ENCODE measurements at places on chromosomes 1 and 21.

DNA sequence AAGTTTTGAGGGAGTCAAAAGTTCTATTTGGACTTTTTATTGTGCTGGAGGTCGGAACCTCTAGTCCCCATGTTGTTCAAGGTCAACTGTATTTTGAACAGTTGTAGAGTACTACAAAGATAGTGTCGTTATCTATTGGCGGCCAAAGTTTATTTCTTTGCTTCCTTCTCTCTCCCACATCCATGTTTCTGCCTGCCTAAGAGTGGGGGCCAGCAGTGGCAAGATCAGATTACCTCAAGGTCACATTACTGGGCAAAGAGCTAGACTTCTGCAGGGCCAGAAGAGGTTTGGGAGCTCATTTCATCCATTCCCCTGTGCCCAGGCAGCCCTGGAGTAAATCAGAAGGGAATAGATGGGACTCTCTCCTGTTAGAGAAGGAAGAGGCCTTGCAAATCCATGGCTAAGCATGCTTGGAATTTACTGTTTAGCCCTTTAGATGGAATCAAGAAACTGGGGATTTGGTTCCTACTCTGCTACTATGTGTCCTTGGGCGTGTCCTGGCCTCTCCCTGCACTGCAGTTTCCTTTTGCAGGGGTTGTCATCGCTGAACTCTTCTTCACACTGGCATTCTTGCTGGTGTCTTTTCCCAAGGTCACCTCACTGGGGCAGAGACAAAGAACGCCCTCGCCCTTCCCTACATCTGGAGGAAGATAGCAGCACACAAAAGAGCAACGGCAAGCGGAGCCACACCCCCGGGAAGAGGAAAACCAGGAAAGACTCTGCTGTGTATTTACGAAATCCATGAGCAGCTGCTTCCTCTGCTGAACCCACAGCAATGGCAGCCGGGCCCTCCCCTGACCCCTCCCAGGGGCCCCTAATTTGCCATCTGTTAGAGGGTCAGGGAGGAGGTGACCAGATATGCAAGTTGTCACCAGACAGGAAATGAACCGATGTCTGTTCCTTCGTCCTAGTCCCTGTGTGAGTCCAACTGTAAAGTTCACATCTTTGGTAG lies 73.3 kb downstream of the PLPP3 start:
- DNase-seq = peak; percentile 69

DNA sequence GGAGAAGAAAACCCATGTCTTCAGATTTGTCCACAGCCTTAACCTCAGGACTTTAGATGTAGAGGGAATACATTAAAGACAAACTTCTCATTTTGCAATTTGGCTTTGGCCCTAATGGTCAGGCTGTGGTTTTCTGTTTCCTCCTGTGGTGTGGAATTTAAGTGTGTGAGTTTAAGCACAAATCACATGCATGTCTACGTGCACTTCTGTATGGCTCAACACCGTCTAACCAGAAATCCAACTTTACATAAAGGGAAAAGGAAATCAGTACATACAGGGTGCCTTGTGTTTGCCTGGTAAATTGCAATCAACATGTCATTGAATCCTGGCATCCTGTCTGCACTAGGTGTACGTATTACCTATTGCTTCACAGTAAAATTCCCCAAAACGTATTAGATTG lies 1.2 kb upstream of the ZNF124 start:
- DNase-seq = no peak

DNA sequence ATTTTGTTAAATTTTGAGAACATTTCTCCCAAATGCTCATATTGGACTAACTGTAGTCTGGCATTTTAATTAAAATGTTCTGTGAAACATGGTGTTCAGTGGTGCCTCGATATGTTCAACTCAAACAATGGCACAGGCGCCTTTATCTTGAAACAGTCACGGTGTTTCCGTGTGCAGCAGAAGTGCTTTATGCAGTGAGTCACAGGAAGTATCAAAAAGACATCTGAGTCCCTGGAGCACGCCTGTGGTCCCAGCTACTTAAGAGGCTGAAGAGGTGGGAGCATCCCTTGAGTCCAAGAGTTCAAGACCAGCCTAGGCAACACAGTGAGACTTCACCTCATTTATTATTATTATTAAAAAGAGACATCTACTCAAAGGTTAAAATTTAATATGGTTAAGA lies 52.2 kb downstream of the GREM2 start:
- no peak for DNase-seq

DNA sequence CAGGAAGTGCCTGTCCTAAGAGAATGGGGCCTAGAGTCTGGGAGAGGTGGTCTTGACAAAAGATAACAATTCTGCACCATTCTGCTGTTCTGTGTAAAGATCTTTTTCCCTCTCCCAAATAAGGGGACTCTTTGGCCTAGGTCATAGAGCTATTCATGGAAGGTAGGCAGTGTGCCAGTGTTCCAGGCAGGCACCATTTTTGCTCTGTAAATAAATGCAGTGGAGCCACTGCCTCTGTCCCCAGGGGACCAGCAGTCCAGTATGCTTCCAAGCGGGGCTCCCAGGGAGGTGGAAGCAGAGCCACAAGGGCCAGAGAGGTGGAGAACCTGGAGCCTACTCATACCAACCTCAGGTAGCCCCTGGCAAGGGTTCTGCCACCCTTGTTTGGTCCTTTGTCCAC lies 25.9 kb downstream of the KCNA2 start:
- DNase-seq = no peak
